NCI-H1092 (cell line): ENCODE measurements at places on chromosomes 4 and X.

- DNase-seq: no peak
Measured at GRCh38 chr4:1973218-1973617, 35.6 kb downstream of the NELFA start.

DNA sequence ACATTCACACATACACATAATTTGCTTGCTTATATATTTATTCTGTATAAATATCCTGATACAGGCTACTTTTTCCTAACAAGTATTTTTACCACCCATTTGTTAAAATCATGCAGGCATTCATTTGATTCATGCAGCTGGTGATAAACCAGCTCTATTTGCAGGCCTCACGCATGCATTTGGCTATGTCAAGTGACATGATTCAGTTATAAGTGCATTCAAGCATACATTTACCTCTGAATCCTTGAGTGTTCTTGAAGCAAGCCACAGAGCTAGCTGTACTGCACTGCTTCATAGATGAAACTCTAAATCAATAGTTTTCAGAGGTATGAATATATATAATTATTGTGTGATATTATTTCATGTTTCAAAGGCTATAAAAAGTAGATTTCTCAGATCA, 544.0 kb upstream of the AGA start:
- DNase-seq: no peak

GRCh38 chr4:57044279-57044678, 65.6 kb downstream of the POLR2B start:
- DNase-seq: no peak

- no peak for DNase-seq
Measured at GRCh38 chr4:54495641-54496040, 162.1 kb upstream of the KIT start.
